Keratinocyte (primary cell): ENCODE measurements at places on chromosomes 3 and 15.

DNA sequence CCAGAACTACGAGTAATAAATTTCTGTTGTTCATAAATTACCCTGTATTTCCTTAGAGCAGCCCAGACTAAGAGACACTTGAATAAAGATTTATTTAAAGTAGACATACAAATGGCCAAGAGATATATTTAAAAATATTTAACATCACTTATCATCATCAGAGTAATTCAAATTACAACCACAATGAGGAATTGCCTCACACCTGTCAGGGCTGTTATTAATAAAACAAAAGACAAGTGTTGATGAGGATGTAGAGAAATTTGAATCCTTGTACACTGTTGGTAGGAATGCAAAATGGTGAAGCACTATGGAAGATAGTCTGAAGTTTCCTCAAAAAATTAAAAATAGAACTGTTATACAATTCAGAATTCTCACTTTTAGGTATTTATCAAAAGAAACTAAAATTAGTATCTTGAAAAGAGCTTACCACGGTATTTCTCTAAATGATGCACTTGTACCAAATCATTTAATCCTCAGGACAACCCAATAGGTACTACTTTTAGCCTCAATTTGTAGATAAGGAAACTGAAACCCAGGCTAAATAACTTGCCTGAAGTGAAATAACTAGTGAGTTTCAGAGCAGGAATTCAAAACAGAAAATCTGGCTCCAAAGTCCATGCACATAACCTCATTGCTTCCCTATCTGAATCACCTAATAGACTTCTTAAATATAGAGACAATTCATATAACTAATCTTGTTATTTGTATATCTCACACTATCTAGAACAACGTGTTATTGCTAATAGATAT, 69.4 kb downstream of the ZBTB20 start:
- no peak for DNase-seq
- no peaks in the 10 kb centered on the region for H3K27me3 ChIP-seq
- H3K4me3 ChIP-seq = no peak overlapping the region
- H3K4me1 ChIP-seq = no peaks in the 10 kb centered on the region

GRCh38 chr3:10010421-10010877, 15.8 kb upstream of the FANCD2 start:
- DNase-seq = no peak
- peak overlapping the region; percentile 29 for H3K4me3 ChIP-seq
- no peaks in the 10 kb centered on the region for H3K27me3 ChIP-seq
- no peaks in the 10 kb centered on the region for H3K36me3 ChIP-seq
- peaks cover 8% of the 10 kb centered on the region for H3K4me1 ChIP-seq

DNA sequence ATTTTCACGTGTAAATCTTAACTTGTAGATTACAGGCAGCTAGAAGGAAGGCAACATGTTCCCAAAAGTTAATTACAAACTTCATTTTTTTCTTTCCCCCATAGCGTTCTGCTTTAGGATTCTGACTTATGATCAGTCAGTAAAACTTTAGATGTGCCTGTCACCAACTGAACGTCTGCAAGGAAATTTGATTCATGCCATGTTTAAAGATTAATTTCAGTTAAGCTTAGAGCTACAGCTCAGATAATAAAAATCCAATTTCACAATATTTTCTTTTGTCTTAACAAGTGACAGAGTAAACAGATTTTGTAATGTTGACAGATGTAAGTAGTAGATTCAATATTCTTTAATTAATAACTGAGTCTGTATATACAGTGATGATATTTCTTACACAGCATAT, 253.1 kb downstream of the NFKBIZ start:
- H3K27ac ChIP-seq = no peak overlapping the region
- no peak overlapping the region for H3K4me3 ChIP-seq
- no peak for DNase-seq
- no peaks in the 10 kb centered on the region for H3K4me1 ChIP-seq
- no peaks in the 10 kb centered on the region for H3K36me3 ChIP-seq

DNA sequence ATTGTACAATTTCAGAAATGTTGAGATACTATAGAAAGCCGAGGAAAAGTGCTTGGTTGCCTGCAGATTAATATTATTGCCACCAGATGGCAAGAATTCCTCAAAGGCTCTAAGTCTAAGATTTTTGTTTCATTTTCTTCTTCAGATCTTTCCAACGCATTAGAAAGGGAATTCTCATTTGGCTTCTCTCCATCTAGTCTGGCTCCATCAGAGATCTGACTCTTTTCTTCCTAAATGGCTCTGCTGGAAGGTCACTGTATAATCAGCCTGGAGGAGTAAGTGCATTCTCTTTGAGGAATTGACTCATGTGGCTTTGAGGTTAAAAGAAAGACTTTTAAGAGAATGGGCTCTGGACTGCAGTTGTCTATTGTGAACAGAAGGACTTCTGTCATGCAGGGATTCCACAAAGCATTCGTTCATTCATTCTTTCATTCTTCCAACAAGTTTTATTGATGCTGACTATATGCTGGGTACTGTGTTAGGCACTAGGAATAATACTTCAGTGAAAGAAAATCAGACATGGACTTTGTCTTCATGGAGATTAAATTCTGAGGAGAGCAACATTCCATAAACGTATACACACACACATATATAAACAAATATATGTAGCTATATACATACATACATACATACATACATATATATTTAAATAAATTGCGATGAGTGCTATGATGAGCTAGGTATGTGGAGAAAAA, 55.3 kb downstream of the SLC28A2 start:
- no peaks in the 10 kb centered on the region for H3K36me3 ChIP-seq
- peaks cover 3% of the 10 kb centered on the region for H3K27me3 ChIP-seq
- no peak for DNase-seq
- H3K27ac ChIP-seq = no peak overlapping the region
- H3K4me1 ChIP-seq = peaks cover 2% of the 10 kb centered on the region

DNA sequence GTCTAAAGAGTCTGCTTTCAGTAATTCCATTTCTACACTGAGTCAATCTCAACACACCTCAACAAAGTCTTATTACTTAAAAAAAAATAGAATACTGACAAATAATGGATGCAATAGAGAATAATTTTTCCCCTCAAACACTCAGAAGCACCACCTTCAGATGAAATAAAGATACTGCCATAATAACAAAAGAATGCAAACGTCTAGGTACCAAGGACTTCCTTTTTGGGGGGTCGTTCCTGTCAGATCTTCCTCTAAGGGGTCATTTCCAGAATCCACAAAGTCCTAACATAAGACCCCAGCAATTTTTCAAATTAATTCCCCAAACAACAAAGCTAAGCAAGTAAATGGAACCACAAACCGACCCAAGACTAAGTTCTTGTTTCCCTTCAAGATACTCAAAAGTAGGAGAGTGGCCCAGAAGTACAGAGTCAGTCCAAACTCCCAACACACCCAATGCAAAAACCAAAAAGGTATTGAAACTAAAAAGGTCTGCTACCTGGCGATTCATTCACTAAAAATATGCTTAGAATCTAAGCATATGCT, 1.3 kb downstream of the RYK start:
- H3K4me1 ChIP-seq = peaks cover 37% of the 10 kb centered on the region
- H3K27me3 ChIP-seq = no peaks in the 10 kb centered on the region
- peak overlapping the region; percentile 73 for H3K27ac ChIP-seq
- H3K4me3 ChIP-seq = peak overlapping the region; percentile 72
- H3K36me3 ChIP-seq = peaks cover 1% of the 10 kb centered on the region

- H3K27me3 ChIP-seq = no peaks in the 10 kb centered on the region
- H3K36me3 ChIP-seq = no peaks in the 10 kb centered on the region
- H3K4me1 ChIP-seq = no peaks in the 10 kb centered on the region
Observed at GRCh38 chr3:192039593-192039992, 578.6 kb downstream of the PYDC2 start.

DNA sequence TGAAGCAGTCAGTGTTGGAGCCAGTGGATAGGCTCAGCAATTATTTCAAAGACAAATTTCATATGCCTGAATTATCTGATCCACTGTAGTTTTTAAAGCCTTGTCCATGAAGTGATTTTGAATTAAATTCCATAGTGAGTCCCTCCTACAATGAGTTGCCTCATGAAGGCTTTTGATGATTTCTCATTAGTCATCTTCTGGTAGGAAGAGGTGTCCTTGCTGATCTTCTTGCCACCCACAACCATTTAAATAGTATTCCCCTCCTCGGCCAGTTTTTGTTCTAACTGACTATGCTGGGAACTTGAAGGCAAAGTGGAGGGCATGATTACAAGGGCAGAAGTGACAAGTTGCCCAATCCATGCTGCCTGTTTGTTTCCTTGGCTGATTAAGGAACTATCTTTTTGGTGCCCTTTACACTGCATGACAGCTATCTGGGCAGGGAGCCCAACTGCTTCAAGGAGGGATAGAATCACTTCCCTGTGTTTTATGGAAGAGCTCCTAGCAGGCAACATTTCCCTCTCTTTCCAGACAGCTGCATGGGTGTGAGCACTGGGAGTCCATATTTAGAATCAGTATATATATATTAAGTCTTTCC, 617.5 kb downstream of the ZPLD1 start:
- H3K27me3 ChIP-seq = no peaks in the 10 kb centered on the region
- no peak overlapping the region for H3K4me3 ChIP-seq
- no peaks in the 10 kb centered on the region for H3K4me1 ChIP-seq
- no peak overlapping the region for H3K27ac ChIP-seq

- no peaks in the 10 kb centered on the region for H3K36me3 ChIP-seq
- no peak for DNase-seq
- H3K27me3 ChIP-seq = no peaks in the 10 kb centered on the region
- H3K27ac ChIP-seq = no peak overlapping the region
- no peak overlapping the region for H3K4me3 ChIP-seq
Observed at GRCh38 chr3:114565216-114565615, 271.4 kb downstream of the TIGIT start.

GRCh38 chr3:182740710-182741109, 52.6 kb upstream of the ATP11B start:
- no peaks in the 10 kb centered on the region for H3K36me3 ChIP-seq
- no peak for DNase-seq
- H3K4me3 ChIP-seq = no peak overlapping the region
- no peaks in the 10 kb centered on the region for H3K27me3 ChIP-seq
- no peak overlapping the region for H3K27ac ChIP-seq
- peaks cover 24% of the 10 kb centered on the region for H3K4me1 ChIP-seq

- H3K27me3 ChIP-seq = no peaks in the 10 kb centered on the region
- H3K4me1 ChIP-seq = no peaks in the 10 kb centered on the region
- no peak overlapping the region for H3K4me3 ChIP-seq
- no peak for DNase-seq
Observed at GRCh38 chr3:174397848-174398247, 461.3 kb upstream of the NAALADL2 start.

DNA sequence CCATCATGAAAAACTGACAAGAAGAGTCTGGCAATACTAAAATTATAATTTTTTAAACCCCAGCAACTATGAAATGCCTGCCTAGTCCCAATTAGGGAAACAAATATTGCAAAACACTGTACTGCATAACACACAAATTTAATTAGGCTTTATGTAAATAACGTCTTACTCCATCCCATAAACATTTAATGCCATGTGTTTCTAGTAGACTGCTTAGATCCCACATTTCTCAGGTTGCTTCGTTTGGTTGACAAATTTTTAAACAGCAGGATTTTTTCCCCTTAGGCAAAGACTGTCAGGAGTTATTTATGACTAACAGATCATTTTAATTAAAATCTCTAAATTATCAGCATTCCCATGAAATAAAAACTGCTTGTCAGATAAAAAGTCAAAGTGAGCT, 29.9 kb downstream of the EIF2AK4 start:
- no peaks in the 10 kb centered on the region for H3K27me3 ChIP-seq
- no peaks in the 10 kb centered on the region for H3K4me1 ChIP-seq
- peaks cover 45% of the 10 kb centered on the region for H3K36me3 ChIP-seq
- no peak overlapping the region for H3K27ac ChIP-seq
